ENCODE measurements at places on chromosomes 2 and 18.

DNA sequence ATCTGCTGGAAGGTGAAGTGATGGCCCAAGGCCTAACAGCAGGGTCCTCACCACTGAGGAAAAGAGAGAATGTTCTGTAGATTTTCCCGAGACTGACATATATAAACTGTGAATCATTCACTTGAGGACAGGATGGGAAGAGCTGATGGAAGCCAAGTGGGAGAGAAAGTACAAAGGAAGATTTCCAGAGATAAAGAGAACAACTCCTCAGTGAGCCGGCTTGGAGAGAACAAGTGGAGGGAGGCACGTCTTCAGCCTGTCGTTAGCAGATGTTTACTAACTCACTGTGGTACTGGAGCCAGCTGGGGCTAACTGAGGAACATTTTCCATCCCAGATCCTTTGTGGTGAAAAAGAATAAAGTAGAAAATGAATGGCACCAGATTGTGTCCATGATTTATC, 552.9 kb upstream of the TNP1 start:
- no peak for DNase-seq

DNA sequence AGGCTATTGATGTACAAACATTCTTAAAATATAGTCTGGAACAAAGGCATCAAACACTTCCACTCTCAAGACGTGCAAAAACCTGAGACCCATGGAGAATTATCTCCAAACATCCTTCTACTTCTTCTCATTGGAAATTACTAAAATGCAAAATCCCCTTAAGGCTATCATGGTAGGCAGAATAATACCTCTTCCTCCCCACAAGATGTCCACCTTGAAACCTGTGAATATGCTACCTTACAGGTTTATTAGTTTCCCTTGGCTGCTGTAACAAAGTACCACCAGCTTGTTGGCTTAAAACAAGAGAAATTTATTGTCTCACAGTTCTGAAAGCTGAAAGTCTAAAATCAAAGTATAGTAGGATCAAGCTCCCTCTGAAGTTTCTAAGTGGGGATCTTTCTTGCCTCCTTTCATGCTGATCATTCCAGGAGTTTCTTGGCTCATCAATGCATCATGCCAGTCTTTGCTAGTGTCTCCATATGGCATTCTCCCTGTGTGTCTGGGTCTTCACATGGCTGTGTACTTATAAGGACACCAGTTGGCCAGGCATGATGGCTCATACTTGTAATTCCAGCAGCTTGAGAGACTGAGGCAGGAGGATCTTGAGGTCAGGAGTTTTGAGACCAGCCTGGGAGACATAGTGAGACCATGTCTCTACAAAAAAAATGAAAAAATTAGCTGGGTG, 163.7 kb upstream of the NCK2 start:
- no peak for DNase-seq

DNA sequence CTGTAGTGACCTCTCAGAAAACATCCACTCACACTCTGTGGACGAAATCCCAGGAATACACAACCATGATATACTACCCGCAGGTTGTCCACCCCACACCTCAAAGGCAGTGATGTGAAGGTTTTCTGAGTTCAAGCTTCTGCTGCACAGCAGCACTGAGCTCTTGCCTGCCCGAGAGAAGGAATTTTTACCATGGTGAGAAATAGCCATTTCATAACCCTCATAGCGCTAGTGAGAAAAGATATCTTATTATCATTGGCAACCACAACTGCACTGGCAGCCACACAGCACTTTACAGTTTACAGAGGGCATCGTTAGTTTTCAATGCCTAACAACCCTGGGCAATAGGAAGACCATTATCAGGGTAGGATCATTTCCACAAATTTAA, 36.9 kb downstream of the NAPG start:
- DNase-seq = no peak

DNA sequence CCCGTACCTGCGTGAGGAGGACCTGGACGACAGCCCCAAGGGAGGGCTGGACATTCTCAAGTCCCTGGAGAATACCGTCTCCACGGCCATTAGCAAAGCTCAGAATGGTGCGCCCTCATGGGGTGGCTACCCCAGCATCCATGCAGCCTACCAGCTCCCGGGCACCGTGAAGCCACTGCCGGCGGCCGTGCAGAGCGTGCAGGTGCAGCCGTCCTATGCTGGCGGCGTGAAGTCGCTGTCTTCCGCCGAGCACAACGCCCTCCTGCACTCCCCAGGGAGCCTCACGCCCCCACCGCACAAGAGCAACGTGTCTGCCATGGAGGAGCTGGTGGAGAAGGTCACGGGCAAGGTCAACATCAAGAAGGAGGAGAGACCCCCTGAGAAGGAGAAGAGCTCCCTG, 76.4 kb downstream of the TSHZ1 start:
- DNase-seq = no peak

- no peak for DNase-seq
Observed at GRCh38 chr2:41989501-41990180, 58.2 kb upstream of the PKDCC start.

DNA sequence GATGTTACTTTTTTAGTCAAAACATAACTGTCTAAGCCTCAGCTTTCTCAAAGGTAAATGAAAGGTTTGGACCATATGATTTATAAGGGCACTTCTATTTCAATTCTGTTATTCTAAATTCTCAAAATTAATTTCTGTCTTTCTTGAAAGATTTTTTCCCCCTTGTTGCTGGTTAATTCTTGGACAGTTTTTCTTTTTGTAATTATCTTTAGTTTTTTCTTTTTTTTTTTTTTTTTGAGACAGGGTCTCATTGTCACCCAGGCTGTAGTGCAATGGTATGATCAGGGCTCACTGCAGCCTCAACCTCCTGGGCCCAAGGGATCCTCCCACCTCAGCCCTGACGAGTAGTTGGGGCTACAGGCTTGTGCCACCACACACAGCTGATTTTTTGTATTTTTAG, 121.0 kb upstream of the MYO3B start:
- no peak for DNase-seq

DNA sequence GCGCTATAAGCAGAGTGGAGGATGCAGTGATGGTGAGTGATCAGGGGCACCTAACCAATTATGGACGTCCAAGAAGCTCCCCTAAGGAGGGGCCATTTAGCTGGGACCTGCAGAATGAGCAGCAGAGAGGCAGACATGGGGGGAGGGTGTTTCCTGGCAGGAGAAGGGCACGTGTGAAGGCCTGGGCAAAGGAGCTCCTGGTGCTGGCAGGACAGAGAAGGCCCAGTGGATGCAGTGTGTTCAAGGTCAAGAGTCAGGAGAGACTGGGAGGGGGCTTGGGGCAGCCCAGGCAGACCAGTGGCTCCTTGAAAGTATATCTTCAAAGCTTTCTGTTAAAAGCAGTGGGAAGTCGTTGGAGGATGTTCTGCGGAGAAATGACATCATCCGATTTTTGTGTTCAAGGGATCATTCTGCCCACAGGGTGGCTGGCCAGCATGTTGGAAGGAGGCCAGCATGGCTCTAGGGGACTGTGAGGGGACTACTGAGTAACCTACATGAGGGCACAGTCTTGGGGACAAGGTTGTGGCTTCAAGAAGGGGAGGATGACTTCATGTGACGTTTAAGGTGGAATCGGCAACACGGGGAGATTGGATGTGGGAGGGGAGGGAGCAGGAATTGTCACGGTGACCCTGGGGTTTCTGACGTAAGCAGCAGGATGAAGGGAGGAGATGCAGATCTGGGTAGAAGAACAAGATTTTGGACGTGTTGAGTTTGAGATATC, 9.0 kb upstream of the CIB4 start:
- DNase-seq = no peak

- no peak for DNase-seq
Observed at GRCh38 chr2:23135481-23136100, 249.4 kb upstream of the KLHL29 start.

- no peak for DNase-seq
Observed at GRCh38 chr2:10647886-10648605, 41.7 kb downstream of the NOL10 start.

DNA sequence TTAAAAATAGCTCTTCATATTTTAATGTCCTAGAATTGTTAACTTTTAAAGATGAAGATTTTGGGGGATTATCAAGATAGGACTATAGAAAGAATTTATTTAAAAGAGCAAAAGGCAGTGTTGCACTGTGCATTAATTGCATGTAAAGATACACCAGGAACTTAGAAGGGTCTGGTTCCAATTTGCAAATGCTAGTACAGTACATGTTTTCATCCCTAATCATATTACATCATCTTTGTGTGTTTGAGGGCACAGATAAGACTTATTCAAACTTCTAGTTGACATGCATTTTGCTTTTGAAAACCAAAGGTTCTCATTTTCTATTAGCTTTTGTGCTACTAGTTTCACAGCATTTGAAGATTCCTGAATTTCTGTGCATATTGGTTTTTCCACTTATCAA, 231.7 kb upstream of the LYPD1 start:
- no peak for DNase-seq

GRCh38 chr18:32867936-32868335, 95.1 kb upstream of the KLHL14 start:
- DNase-seq = no peak

Measured in activated T-cell treated with anti-CD3 and anti-CD28 coated beads, Interleukin-2, amount 50 U/mL, for 48 hours (primary cell).